CD4-positive, CD25-positive, alpha-beta regulatory T cell (primary cell): ENCODE measurements at places on chromosomes 4 and X.
A peak's percentile ranks its signal among the peaks of the same experiment; 100 is the strongest.

DNA sequence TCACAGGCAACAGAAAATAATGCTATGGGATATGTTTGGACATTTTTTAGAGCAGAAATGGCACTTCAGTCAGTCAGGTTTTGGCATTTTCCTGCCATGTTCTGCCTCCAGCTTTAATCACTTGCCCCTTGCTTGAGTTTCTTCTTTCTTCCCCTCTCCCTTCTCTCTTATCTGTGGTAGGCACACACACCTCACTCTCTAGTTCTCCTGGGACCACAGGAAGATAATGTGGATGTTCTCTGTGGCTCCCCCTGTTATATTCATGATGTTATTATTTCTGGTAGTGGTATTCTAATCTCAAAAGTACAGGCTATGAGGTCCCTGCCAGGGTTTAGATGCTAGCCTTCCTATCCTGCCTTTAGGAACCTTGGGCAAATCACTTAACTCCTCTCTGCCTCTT is 5.2 kb downstream of the HADH start:
- DNase-seq: no peak

GRCh38 chr4:40976343-40976742 is 226.6 kb downstream of the NSUN7 start:
- peak; percentile 36 for DNase-seq

DNA sequence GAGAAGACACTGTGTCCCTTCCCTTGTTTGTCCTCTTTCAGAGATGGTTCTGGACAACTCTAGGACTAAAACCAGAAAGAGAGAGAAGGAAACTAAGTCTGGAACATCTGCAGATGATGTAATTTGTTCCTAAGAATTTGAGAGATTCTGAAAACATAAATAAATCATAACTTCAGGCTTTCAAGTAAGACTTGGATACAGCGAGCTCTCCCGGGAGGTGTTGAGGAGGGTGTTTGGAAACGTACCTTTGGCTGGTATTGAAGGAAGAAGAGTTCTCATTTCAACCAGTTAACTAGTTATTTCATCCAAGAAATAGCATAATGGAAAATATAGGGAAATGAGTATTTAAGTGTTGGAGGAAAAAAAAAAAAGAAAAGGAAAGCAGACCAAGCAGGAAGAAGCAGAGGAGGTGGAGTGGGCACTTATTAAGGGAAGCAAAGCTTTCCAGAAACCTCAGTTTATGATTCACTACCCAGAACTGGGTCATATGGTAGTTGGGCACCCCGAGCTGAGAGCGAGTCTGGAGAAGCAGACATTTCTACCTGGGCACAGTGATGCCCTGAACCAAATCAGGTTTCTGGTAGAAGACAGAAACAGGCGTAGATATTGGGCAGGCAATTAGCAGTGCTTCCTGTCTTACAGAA is 26.9 kb downstream of the CCNG2 start:
- no peak for DNase-seq

- no peak for DNase-seq
Observed at GRCh38 chr4:78763763-78764387, 12.3 kb upstream of the BMP2K start.

DNA sequence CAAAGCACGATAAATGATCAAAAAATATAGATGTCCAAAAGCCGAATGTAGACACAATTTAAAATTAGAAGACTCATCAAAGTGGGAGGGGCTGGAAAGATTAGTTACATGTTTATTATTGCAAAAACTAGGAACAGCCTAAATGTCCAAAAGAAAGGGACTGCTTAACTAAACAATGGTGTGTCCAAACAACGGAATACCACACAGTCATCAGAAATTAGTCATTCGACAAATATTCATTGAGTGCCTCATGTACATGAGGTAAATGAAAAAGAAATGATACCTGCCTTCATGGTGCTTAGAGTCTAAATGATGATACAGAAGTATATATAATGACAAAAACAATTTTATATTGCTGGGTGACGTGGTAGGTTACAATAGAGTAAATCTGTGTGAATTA is 139.7 kb downstream of the MAML3 start:
- no peak for DNase-seq

GRCh38 chr4:76374798-76375197 is 46.1 kb downstream of the CCDC158 start:
- DNase-seq: no peak
